ENCODE measurements at places on chromosomes 12 and 14. TPM values are rescaled to one million over a fixed set of nuclear protein-coding genes. Genes with fewer than 3 reads are reported as not detected.

Gene EIF2S3B
- 15.0 TPM for total RNA-seq

Gene SIX6
- not detected for total RNA-seq

Gene TMEM30B
- total RNA-seq = 0.08 TPM

Gene FITM1
- total RNA-seq = 0.23 TPM

Gene CCDC177
- total RNA-seq = not detected

Gene DTX3
- 8.5 TPM for total RNA-seq

Gene FAM90A1
- total RNA-seq = 0.35 TPM

Gene LRRC43
- total RNA-seq = 1.2 TPM

Gene POTEG
- not detected for total RNA-seq

Gene TMEM121
- 13.6 TPM for total RNA-seq

Gene SIRT4
- total RNA-seq = 1.5 TPM

Gene HAL
- total RNA-seq = 0.47 TPM

Gene RNF212B
- not detected for total RNA-seq

Gene TMEM106C
- total RNA-seq = 110 TPM

Gene STYK1
- 0.82 TPM for total RNA-seq

Gene SLC2A3
- 94.7 TPM for total RNA-seq

Gene PTPN6
- total RNA-seq = 0.08 TPM

Gene ADAM21
- 0.75 TPM for total RNA-seq

Gene SERPINA10
- total RNA-seq = not detected

Gene RHOJ
- total RNA-seq = 10.5 TPM

Gene C14orf180
- not detected for total RNA-seq

Gene NYNRIN
- total RNA-seq = 9.0 TPM

Gene MLH3
- 24.2 TPM for total RNA-seq

Measured in smooth muscle cell of the coronary artery (primary cell).